Daoy (cell line): ENCODE measurements at places on chromosomes 6 and 20. TPM values are rescaled to one million over a fixed set of nuclear protein-coding genes. Genes with fewer than 3 reads are reported as not detected.

Gene RREB1
- 7.0 and 7.9 TPM in 2 replicates for total RNA-seq

Gene ADAM33
- not detected in 2 replicates for total RNA-seq

Gene VSTM2L
- 6.9 and 10.0 TPM in 2 replicates for total RNA-seq

Gene FNDC11
- not detected in 2 replicates for total RNA-seq

Gene ANKRD66
- total RNA-seq, result not detected in 2 replicates

DNA sequence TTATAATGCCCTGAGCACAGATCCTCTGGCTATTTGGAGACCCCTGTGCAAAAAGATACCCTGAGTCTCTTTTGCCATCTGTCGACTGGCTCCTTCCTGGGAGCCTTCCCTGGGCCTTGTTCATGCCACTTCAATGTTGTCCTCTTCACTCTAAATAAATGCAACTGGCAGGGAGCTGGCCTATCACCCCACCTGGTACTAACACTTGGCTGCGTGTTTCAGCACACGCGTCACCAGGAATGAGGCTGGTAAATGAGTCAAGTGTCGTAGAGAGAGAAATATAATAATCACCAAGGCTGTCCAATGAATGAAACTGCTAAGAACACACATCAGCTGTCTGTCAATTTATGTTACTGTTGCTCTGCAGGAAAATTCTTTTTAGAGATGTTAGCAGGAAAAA lies 374.6 kb upstream of the JARID2 start:
- DNase-seq, result peak; percentile 58

GRCh38 chr20:19491241-19491640 lies 266.8 kb upstream of the RIN2 start:
- no peak for DNase-seq

GRCh38 chr6:54050750-54051149 lies 60.5 kb upstream of the MLIP start:
- DNase-seq, result no peak

GRCh38 chr6:160714731-160715316 lies 12.8 kb downstream of the PLG start:
- DNase-seq, result no peak

- no peak for DNase-seq
These were observed 128.1 kb downstream of the ISM1 start for GRCh38 chr20:13349235-13349604.

DNA sequence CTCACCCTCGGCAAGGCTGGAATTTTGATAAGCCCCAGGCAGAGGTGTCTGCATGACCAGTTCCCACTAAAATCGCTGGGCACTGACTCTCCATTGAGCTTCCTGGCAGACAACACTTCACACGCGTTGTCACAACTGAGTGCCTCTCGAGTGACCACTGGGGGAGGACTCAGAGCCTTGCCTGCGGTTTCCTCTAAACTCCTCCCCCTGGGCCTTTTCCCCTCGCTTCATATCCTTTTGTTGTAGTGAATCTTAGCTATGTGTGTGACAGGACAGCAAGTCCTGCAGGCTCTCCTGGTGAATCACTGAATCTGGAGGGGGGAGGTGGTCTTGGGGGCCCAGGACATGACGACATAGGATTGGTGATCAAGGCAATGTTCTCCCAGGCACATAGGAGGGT lies 670.8 kb downstream of the PRKN start:
- peak; percentile 37 for DNase-seq

- no peak for DNase-seq
These were observed 236.6 kb downstream of the ARID1B start for GRCh38 chr6:157013649-157014304.

DNA sequence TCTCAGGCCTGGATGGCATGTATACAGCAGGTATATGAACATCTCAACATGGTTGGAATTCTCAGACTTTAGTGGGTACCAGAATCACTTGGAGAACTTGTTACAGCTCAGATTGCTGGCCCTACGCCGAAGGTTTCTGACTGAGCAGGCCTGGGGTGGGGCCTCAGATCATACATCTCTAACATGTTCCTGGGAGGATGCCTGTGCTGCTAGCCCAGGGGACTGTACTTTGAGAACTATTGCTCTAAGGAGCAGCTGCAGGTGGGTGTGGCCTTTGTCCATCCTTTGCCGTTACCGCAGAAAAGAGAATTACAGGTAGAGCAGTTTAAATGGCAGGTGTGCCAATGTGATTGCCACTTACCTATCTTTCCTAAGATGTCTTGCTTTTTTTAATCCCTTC lies 310.5 kb upstream of the JAG1 start:
- no peak for DNase-seq

- DNase-seq, result peak; percentile 53
These were observed 45.9 kb upstream of the RALY start for GRCh38 chr20:33947709-33948295.

DNA sequence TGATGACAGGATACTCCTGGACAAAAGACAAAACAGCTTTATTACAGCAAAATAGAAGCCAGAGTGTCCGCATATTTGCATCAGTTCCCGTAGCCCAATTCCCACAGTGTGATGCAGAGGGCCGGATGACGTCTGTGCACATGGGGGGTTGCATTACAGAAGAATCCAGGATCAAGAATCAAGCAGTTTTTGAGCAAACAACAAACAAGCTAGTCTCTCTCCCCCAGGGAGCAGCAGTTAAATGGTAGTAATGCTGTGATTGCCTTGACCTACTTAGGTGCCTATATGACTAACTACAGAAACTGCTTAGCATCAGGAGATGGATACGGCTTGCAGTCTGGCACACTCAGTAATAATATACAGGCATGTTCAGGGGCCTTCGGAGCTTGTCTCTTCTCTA lies 3.2 kb upstream of the SDHAF4 start:
- no peak for DNase-seq

DNA sequence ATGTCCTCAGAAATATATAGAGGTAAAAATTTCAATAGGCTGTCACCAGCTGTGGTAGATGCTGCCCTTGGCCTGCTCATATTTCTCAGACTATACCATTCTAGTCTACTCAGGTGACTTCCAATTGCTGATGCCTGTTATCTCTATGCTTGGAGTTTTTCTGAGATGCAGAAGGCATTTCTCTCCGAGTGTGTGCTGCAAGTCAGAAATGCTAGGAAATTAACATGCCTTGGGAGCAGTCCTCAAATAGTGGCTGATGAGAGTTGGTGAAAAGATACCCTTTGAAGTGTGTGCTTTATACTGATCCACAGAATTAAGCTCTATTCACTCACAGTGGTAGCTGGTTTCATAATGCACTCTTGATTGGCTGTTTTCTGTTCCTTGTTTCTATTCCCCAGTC lies 43.2 kb upstream of the PKIB start:
- DNase-seq, result no peak

DNA sequence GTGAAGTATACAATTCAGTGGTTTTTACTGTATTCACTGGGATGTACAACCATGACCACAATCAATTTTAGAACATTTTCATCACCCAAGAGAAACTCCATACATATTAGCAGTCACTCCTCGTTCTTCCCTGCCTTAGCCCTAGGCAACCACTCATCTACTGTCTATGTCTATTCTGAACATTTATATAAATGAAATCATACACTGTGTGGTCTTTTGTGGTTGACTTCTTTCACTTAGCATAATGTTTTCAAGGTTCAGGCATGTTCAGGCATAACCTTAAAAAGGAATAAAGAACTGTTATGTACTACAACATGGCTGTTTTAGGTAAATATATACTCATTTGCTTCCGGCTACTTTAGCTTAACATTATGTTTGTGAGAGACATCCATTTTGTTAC lies 37.3 kb downstream of the BLTP3A start:
- DNase-seq, result no peak

GRCh38 chr20:54469952-54470351 lies 5.4 kb upstream of the DOK5 start:
- DNase-seq, result no peak

GRCh38 chr6:3825851-3826581 lies 23.2 kb upstream of the FAM50B start:
- peak; percentile 99 for DNase-seq

- DNase-seq, result peak; percentile 53
These were observed 49.4 kb upstream of the TULP1 start for GRCh38 chr6:35562060-35562459.

GRCh38 chr6:5403609-5404008 lies 142.3 kb downstream of the FARS2 start:
- DNase-seq, result no peak

DNA sequence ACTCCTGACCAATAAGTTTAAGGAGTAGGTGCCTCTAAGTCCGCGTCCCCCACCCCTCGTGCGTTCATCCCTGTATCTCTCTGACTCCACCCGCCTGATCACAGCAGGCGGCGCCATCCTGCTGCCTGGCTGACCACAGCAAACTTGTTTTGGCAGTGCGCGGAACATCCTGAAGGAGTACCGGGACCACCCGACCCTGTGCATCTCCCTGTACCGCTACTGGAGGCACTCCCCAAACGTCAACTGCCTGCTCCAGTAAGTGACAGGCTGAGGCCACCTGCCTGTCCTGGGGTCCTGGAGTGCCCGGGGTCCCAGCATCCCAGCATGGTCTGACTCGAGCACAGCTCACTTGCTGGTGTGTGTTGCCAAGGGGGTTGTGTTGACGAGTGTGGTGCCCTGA lies 19.0 kb downstream of the PNLDC1 start:
- DNase-seq, result no peak

DNA sequence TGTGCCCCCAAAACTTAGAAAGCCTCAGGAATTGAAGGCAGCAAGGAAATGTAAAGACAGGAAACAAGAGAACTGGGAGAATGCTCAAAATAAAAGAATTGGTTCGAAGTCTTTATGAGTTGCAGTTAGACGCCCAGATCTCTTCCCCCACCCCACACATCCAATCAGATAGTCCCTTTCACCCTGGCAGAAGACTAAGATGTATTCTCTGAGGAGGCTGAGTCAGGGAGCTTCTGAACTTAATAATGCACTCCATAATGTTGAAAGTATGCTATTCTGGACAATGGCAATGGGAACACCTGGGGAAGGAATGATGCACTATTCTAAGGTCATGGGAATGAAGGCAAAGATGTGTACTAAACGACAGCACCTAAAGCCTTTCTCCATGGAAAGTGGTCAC lies 173.6 kb downstream of the MTFR2 start:
- no peak for DNase-seq

- DNase-seq, result no peak
These were observed 103.4 kb downstream of the BMP7 start for GRCh38 chr20:57163041-57163440.

DNA sequence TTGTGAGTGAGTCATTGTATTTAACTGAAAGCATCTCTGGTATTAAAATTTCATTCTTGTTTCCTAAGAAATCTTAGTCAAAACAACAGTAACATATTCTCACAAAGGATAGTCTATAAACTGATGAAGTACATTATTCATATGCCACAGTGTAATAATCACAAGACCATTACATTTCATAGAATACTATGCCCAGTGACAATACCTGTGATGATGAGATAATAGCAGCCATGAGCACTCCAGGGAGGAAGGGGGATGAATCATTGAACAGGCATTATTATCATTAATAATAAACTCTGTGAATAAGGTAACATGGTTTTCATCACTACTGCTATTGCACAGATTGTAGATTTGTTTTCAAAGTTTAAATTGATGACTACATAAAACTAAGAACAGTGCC lies 667.9 kb downstream of the EPM2A start:
- no peak for DNase-seq
